ENCODE measurements at places on chromosomes 7 and 10. TPM values are rescaled to one million over a fixed set of nuclear protein-coding genes. Genes with fewer than 3 reads are reported as not detected.

The ELFN1 gene
- 4.4 TPM for total RNA-seq

The SPRN gene
- 0.27 TPM for total RNA-seq

The HIPK2 gene
- total RNA-seq = 25.3 TPM

The GDF2 gene
- not detected for total RNA-seq

The SFTPD gene
- 1.1 TPM for total RNA-seq

The LIPJ gene
- not detected for total RNA-seq

The ZNF862 gene
- total RNA-seq = 3.6 TPM

The CUBN gene
- 0.46 TPM for total RNA-seq

DNA sequence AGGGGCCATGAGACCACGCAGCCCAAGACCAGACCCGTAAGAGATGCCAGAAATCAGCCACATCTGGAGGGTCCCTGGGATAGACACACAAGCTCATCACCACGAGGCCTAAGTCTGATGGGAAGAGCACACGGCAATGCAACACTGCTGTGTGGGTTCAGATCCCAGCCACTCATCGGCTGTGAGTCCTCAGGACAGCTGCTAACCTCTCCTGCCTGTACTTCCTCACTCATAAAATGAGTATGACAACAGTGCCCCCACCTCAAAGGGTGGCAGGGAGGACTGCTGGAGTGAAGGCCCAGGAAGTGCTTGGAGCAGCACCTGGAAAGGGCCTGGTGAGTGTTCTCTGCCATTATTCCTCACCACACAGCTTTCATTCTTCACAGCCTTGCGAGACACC, 60.9 kb downstream of the MAD1L1 start:
- H3K27ac ChIP-seq = peak overlapping the region; percentile 30
- no peak overlapping the region for H3K4me3 ChIP-seq
- DNase-seq = no peak

DNA sequence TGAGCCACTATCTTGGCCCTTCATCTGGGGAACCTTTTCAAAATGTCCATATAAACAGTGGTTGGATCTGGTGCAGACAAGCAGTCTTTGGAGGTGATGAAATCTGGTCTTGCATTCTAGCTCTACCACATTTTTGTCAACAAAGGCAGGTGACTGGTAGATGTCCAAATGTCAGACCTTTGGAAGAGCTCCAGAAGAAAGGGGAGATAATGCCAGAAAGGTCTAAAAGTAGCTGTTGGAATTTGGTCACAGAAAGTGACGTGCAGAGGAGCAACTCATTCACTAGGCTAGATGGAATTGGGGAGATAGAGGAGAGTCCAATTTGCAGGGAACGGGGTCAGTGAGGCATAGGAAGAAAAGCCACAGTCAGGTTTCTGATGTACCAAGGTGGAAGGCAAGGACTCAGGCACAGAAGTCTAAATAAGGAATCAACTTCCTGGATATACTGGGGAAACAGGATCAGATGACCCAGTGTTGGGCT, 36.4 kb upstream of the WAC start:
- H3K27ac ChIP-seq = no peak overlapping the region
- no peak overlapping the region for H3K4me3 ChIP-seq
- H3K27me3 ChIP-seq = no peaks in the 10 kb centered on the region
- DNase-seq = no peak

DNA sequence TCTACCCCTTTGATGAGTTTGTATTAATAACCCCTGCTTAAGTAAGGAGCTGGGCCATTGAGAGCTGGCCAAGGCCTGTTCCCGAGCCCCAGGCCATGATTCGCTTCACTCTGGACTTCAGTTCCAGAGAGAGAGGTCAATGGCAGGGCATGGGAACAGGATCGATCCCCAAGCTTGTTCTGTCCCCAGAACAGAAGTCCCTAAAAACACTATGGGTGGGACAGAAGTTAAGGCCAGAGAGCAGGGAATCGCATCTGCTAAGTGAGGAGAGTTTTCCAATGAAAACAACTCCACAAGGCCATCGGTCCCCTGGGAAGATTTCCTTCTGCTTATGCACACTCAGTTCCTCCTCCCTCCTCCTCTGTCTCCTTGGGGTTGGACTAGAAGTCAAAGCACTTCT, 159.6 kb downstream of the LSM5 start:
- H3K4me3 ChIP-seq = no peak overlapping the region
- H3K27ac ChIP-seq = no peak overlapping the region
- no peaks in the 10 kb centered on the region for H3K4me1 ChIP-seq
- no peak for DNase-seq
- H3K27me3 ChIP-seq = no peaks in the 10 kb centered on the region
- H3K36me3 ChIP-seq = no peaks in the 10 kb centered on the region

DNA sequence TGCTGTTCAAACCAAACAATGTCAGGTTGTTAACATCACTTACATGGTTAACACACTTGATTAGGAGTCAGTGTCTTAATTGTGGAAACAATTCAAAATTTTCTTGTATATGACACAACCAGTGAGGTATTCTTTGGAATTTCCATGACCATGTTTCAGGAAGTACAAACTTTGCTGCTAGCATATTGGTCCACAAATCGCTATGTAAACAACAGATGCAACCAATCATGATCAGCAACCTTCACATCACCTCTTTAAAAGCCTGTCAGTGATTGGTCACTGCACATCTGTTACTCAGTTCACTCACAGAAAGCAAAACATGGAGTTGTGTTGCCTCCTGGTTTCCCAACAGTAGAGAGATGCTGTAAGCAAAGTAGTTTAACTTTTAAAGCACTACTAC, 108.9 kb upstream of the FAM3C start:
- H3K27ac ChIP-seq = no peak overlapping the region
- H3K36me3 ChIP-seq = peaks cover 66% of the 10 kb centered on the region
- no peak for DNase-seq
- no peaks in the 10 kb centered on the region for H3K27me3 ChIP-seq
- no peak overlapping the region for H3K4me3 ChIP-seq
- H3K4me1 ChIP-seq = peaks cover 19% of the 10 kb centered on the region

- no peak overlapping the region for H3K27ac ChIP-seq
- H3K27me3 ChIP-seq = no peaks in the 10 kb centered on the region
- no peak for DNase-seq
- H3K36me3 ChIP-seq = no peaks in the 10 kb centered on the region
Measured at GRCh38 chr7:27300421-27300820, 57.8 kb downstream of the EVX1 start.

DNA sequence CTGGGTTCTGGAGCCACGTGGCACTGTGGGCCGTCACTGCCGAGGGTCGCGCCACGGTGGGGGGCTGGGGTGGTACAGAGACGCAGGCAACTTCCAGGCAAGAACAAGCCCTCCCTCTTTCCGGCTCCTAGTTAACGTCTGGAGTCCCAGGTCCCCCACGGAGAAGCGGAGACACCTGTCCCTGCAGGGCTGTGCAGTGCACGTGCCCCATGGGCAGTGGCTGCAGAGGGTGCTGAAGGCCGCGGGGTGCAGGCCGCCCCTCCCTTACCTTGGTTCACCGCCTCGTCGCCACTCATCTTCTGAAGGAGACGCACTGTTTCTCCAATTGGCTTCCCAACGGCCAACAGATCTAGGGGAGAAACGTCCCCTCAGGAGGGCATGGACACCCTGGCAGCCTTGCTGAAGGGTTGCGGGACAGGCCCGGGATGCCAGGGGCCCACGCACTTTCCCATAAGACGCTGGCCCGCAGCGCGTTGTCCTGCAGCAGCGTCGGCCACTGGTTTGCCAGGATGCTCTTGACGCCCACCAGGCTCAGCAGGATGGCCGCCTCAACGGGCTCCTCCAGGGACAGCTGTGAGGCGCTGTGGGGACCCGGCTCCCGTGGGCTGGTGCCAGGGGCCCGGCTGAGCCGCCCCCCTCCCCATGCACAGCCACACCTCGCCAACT, 24.3 kb upstream of the NKX6-2 start:
- H3K4me1 ChIP-seq = no peaks in the 10 kb centered on the region
- H3K4me3 ChIP-seq = no peak overlapping the region
- no peaks in the 10 kb centered on the region for H3K27me3 ChIP-seq
- no peak overlapping the region for H3K27ac ChIP-seq

- no peak overlapping the region for H3K4me3 ChIP-seq
- no peak for DNase-seq
- no peak overlapping the region for H3K27ac ChIP-seq
- H3K4me1 ChIP-seq = peaks cover 18% of the 10 kb centered on the region
- H3K27me3 ChIP-seq = no peaks in the 10 kb centered on the region
Measured at GRCh38 chr7:135236727-135237126, 3.1 kb downstream of the STRA8 start.

- H3K27me3 ChIP-seq = no peaks in the 10 kb centered on the region
- DNase-seq = no peak
- peaks cover 22% of the 10 kb centered on the region for H3K4me1 ChIP-seq
- no peak overlapping the region for H3K27ac ChIP-seq
- H3K36me3 ChIP-seq = no peaks in the 10 kb centered on the region
Measured at GRCh38 chr10:27620430-27621397, 116.6 kb downstream of the RAB18 start.

DNA sequence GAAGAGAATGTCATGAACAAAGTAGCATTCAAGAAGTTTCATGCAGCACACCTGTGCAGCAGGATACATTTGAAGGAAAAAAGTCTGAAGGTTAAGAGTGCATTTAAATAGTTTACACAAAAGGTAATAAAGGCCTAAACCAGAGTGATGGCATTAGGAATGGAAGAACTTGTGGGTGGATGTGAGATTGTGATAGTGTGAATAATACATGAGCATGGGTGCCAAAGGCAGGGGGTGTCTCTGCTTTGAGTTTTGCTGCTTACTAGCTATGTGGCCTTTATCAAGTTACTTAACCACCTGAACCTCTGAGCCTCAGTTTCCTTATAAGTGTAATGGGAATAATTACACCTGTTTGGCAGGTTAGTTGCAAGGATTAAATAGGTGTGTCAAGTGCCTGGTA, 21.0 kb downstream of the AGK start:
- no peak overlapping the region for H3K27ac ChIP-seq
- H3K4me3 ChIP-seq = no peak overlapping the region
- no peaks in the 10 kb centered on the region for H3K27me3 ChIP-seq
- peaks cover 19% of the 10 kb centered on the region for H3K4me1 ChIP-seq
- peaks cover 30% of the 10 kb centered on the region for H3K36me3 ChIP-seq

- no peak overlapping the region for H3K27ac ChIP-seq
- H3K36me3 ChIP-seq = no peaks in the 10 kb centered on the region
- peaks cover 10% of the 10 kb centered on the region for H3K4me1 ChIP-seq
- no peak for DNase-seq
- no peaks in the 10 kb centered on the region for H3K27me3 ChIP-seq
- no peak overlapping the region for H3K4me3 ChIP-seq
Measured at GRCh38 chr7:40232242-40232893, 97.6 kb downstream of the SUGCT start.

GRCh38 chr7:18496341-18496700, 772 bp downstream of the HDAC9 start:
- no peak for DNase-seq
- H3K4me3 ChIP-seq = peak overlapping the region; percentile 79
- peak overlapping the region; percentile 97 for H3K27ac ChIP-seq
- H3K4me1 ChIP-seq = peaks cover 61% of the 10 kb centered on the region
- H3K27me3 ChIP-seq = no peaks in the 10 kb centered on the region

GRCh38 chr10:98340261-98340939, 72.4 kb upstream of the LOXL4 start:
- no peaks in the 10 kb centered on the region for H3K36me3 ChIP-seq
- H3K27me3 ChIP-seq = no peaks in the 10 kb centered on the region
- no peak overlapping the region for H3K27ac ChIP-seq
- no peaks in the 10 kb centered on the region for H3K4me1 ChIP-seq
- no peak for DNase-seq
- H3K4me3 ChIP-seq = no peak overlapping the region

All from WTC11 (cell line).